PC-3 (cell line): ENCODE measurements at places on chromosomes 5 and 9. TPM values are rescaled to one million over a fixed set of nuclear protein-coding genes. Genes with fewer than 3 reads are reported as not detected.

TMEM215 gene
- not detected in 2 replicates for total RNA-seq

CORO2A gene
- 2.2 and 2.8 TPM in 2 replicates for total RNA-seq

CDKN2A gene
- total RNA-seq = 273 and 293 TPM in 2 replicates

SLC6A3 gene
- not detected in 2 replicates for total RNA-seq

EIF4E1B gene
- not detected in 2 replicates for total RNA-seq
